HepG2 (cell line): ENCODE measurements at places on chromosomes 5 and 9. TPM values are rescaled to one million over a fixed set of nuclear protein-coding genes. Genes with fewer than 3 reads are reported as not detected.

GRCh38 chr9:69918322-69918721, 97.7 kb downstream of the CFAP95 start:
- DNase-seq: no peak

GRCh38 chr5:133520062-133520461, 92.3 kb downstream of the FSTL4 start:
- no peak for DNase-seq

The CRHBP gene
- not detected in 2 replicates for total RNA-seq

- no peak for DNase-seq
Observed at GRCh38 chr5:44183753-44184152, 205.5 kb downstream of the FGF10 start.

DNA sequence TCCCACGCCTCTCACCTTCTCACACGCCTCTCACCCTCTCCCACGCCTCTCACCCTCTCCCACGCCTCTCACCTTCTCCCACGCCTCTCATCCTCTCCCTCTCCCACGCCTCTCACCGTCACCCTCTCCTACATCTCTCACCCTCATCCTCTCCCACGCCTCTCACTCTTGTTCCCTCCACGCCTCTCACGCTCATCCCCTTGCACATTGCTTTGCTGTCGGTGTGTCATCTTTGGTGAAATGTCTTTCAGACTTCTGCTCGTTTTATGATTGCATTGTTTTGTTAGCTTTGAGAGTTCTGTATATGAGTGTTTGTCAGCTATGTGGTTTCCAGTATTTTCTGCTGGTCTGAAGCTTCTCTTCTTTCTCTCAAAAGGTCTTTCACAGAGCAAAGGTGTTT, 102.7 kb downstream of the EHMT1 start:
- no peak for DNase-seq

DNA sequence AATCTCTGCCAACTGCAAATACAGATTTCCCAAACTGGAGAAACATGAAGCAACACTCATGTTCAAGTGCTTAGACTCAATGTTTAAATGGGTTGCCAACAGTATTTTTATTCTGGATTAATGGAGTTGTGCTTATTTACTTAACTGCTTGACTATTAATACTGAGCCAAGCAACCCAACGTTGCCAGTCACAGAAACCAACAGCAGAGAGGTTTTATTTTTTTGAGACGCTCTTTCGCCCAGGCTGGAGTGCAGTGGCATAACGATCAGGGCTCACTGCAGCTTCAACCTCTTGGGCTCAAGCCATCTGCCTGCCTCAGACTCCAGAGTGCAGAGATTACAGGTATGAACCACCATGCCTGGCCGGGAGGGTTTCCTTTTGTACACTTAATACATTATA, 8.5 kb upstream of the TMEM268 start:
- no peak for DNase-seq

DNA sequence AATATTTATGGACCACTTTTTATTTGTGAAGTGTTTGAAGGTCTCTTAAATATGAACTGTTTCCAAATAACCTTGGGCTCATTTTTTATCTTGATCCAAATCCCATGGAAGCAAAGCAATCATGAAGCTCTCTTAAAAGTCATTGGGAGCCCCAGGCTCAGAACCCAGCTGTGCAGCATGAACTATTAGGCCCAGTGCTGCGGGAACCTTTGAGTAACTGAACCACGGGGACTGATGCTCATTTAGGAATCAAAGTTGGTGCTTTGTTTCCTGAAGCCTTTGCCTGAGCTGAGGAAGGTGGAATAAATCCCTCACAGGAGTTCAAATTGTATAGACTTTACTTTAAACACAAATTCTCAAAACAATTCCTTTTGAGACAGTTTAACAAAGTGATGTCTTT, 27.8 kb downstream of the MAT2B start:
- DNase-seq: no peak

DNA sequence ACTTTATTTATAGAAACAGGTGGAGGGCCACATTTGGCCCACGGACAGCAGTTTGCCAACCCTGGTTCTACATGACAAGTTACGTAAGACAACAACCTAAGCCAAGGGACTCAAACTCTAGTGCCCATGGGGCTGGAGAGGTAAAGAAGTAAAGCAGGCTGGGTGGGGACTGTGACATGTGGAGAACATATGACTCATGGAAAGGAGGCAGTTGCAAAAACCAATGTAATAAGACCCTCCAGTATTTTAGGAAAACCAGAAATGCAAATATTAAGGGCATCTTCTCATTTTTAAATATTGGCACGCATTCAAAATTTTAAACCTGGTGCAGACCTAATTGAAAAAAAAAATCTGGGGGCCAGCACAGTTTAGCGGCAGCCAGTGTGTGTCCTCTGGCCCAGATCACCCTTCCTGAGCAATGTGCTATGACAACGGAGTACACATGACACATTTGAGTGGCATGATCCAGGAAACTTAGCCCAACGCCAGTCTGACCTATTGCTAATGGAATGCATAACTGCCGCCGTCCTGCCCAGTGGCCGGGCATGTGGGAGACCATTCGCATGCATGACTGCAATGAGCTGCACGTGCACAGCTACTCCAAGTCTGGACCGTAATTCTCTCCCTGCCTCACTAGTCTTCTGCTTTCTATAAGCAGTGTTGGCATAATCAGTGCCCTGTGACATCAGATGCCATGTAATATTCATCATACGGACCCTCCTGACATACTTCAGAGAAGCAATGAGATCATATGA, 97.2 kb downstream of the SH3TC2 start:
- peak; percentile 68 for DNase-seq

DNA sequence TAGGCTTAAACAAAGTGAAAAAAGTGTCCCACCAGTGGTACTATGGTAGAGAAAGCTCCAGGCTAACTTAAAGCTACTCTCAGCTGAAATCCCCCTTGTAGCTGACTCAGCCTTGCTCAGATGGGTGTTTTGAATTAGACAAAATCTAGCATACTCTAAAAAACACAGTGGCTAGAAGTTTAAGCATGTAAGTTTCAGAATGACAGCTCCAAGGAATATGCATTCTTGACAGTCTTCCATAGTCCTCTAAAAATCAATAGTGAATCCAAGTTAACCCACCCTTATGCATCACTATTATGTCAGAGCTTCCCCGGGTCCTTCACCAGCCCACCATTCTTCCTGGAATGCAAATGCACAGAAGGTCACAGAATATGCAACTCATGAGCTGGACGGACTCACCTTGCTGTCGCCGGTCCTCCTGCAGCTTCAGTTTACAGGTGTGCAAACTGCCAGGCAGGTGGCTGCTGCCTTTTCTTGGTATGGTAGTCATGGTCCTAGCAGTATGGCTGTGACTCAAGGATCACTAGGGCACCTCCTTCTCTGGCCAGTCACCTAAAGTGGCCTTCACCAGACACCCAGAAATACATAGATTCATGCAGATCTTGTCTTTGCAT, 668 bp downstream of the RANBP3L start:
- DNase-seq: no peak

The NME5 gene
- 0.18 and 0.39 TPM in 2 replicates for total RNA-seq

The MARCHF11 gene
- not detected in 2 replicates for total RNA-seq

- no peak for DNase-seq
Observed at GRCh38 chr5:133514456-133514855, 97.9 kb downstream of the FSTL4 start.

The C8G gene
- 2.0 and 4.9 TPM in 2 replicates for total RNA-seq

GRCh38 chr9:87322840-87323635, 174.6 kb upstream of the DAPK1 start:
- no peak for DNase-seq

- no peak for DNase-seq
Observed at GRCh38 chr5:115418788-115419187, 122.3 kb upstream of the CCDC112 start.

GRCh38 chr5:131413605-131414559, 150.0 kb downstream of the CDC42SE2 start:
- DNase-seq: no peak

The MLANA gene
- 0.11 and 0.72 TPM in 2 replicates for total RNA-seq

The ARHGEF28 gene
- 34.1 and 36.7 TPM in 2 replicates for total RNA-seq

DNA sequence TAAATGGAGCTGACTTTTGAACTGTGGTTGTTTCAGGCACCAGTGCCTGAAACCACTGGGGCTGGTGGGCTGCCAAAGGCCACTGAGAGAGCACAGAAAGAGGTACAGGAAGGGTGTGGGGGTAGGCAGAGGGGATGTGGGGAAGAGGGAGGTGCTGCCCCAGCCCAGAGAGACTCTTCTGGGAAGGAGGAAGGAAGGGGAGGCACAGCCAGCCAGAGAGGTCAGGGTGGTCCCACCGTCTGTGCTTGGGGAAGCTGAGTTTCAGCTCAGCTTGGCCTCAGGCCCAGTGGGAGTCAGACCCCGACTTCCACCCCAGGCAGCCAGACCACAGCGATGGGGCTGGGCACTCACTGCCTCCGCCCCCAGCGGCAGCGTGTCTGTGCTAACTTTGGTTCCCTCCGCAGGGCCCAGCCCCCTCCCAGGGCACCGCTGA, 8.6 kb upstream of the PHYKPL start:
- no peak for DNase-seq

The PROB1 gene
- 0.28 and 0.69 TPM in 2 replicates for total RNA-seq

- no peak for DNase-seq
Observed at GRCh38 chr9:108377881-108378280, 477.9 kb downstream of the ACTL7B start.

The NELFB gene
- total RNA-seq: 38.7 and 45.8 TPM in 2 replicates

DNA sequence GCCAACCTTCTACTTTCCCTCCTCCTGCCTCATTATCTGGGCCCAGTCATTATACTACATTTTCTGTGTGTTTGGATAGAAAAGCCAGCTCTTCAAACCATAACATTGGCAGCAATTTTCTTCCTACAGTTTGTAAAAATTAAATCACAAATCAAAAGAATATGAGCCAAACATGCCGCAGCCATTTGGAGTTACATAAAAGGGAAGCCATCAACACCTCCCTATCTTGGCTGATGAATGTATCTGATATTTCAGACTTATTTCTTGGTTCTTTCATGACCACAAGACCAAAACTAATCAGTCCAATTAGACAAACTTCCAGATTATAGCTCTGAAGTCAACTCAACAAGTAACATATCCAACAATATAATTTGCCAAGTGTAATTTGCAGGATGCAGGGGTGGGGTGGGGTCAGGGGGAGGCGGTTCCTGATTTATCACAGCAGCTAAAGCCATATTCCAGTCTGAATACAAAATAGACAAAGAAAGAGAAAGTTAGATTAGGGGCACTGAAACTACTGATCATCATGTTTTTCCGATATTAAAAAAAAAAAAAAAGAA, 89.4 kb upstream of the CNTLN start:
- no peak for DNase-seq

The SKP2 gene
- 84.1 and 121 TPM in 2 replicates for total RNA-seq

The CD72 gene
- 0.18 TPM in 1 of 2 replicates, not detected in the other for total RNA-seq

The FOXE1 gene
- total RNA-seq: not detected in 2 replicates

DNA sequence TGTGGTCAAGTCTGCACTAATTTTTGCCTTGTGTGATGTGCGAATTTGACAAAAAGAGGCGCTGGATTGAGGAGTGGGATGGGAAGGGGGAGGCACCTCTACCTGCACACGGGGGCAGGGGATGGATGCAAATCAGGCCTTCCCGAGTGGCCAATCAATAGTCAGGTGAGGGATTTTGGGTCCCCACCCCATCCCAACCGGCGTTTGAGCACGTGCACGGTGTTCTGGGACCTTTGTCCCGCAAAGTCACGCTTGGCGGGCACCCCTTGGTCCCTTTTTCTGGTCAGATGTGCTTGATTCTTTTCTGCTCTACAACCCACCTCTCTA, 685 bp upstream of the ADAMTS19 start:
- DNase-seq: no peak

- no peak for DNase-seq
Observed at GRCh38 chr9:38422555-38423260, 1.5 kb downstream of the IGFBPL1 start.

The FAM153A gene
- not detected in 2 replicates for total RNA-seq

- peak; percentile 62 for DNase-seq
Observed at GRCh38 chr9:107489687-107490605, at the start of gene KLF4. TSS of gene KLF4 (minus strand) at chr9:107489769. CDS start at chr9:107489172, 597 bp downstream.

- DNase-seq: no peak
Observed at GRCh38 chr5:111772456-111773122, 15.6 kb upstream of the NREP start.

The CA9 gene
- 0.13 TPM in 1 of 2 replicates, not detected in the other for total RNA-seq

The PCDHB6 gene
- 0.04 TPM in 1 of 2 replicates, not detected in the other for total RNA-seq
